Pulmonary artery endothelial cell (primary cell): ENCODE measurements at places on chromosomes 1 and 21.

GRCh38 chr1:183467687-183468086, 4.6 kb upstream of the SMG7 start:
- DNase-seq = no peak

- DNase-seq = no peak
These were observed 23.0 kb downstream of the DPH5 start for GRCh38 chr1:101002551-101002950.

DNA sequence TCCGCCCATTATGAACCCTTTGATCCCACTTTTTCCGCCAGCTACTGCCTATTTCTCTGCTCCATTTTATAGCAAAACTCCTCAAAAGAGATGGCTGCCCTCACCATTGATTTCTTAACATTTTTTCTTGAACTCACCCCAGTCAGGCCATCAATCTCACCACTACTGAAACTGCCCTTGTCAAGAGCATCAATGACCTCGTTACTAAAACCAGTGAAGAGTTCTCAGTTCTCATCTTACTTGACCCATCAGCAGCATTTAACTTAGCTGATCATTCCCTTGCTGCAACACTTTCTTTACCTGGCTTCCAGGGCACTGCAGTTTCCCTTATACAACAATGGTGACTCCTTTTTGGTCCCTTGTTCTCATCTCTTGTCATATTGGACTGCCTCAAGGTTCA, 35.2 kb upstream of the FASLG start:
- no peak for DNase-seq

DNA sequence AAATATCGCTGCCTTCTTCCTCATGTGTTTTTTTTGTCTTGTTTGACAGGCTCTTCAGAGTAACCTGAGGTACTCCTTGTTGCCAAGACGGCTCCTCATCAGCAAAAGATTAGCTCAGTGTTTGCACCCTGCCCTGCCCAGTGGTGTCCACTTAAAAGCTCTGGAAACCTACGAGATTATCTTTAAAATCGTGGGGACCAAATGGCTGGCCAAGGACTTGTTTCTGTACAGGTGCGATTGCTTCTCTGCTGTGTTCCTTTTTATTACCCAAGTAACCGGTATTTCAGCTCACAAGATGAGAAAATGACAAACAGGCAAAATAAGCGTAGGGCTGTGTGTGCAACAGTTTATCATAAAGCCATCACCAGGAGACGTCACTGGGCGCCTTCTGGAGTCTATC, 42.4 kb downstream of the DOP1B start:
- DNase-seq = no peak

DNA sequence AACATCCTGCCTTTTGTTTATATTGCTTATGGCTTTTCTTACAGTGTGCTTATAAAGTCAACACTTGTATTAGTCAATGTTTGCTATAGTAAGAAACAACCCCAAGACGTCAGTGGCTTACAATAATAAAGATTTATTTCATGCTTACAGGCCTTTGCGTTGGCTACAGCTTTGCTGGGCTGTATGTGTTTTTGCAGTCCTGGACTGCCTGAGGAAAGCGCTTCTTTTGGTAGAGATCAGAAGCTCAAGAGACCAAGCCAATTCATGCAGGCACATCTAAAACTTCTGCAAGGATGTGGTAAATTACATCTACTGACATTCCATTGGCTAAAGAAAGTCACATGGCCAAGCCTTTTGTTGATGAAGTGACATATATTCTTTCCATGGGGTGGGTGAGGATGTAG, 17.5 kb upstream of the PRKAA2 start:
- no peak for DNase-seq

- no peak for DNase-seq
These were observed 8.8 kb upstream of the ATP13A2 start for GRCh38 chr1:17020502-17020901.

- DNase-seq = no peak
These were observed 16.9 kb downstream of the CROCC start for GRCh38 chr1:16938351-16939321.

DNA sequence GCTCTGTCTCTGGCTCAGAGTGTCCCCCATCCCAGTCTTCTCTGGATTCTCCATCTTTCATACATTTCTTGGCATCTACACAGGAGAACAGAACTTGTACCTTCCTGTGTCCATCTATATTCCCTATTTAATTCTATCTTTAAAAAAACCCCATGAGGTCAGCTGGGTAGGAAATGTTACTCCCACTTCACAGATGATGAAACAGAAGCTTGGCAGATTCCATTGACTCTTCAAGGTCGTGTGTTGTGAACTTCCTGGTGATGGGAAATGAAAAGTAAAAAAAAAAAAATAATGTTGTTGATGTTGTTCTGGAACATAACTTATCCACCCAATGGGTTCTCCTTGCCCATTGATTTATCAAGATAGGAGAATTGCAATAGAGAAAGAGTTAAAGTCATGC, 8.9 kb downstream of the CHI3L2 start:
- DNase-seq = no peak

DNA sequence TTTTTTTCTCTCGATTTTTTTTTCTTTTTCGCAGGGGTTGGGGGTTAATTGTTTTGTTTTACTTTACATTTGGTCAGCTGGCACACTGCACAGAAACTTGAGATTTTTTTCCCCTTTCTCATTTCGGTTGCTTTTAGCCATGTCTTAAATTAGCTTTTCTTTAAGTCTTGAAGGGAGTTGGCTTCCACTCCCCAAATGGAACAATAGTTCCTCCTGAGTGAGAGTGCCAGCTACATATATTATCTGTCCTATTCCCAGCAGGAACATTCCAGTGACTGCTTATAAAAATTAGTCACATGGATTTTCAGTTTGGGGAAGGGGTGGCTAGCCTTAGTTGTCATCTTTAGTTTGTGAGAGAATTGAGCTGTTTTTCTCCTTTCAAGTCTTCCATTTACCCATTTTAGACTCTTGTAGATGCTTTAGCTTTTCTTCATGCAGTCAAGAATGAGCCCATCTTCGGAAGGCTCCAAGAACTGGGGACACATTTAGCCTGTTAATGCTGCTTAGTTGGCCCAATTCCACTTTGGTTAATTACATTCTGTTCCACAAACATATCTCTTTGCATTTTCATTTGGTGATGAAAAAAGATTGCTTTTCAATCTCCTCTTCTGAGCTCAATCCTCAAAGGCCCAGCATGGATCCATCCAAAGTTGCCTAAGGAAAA, 510.1 kb upstream of the CXADR start:
- no peak for DNase-seq

DNA sequence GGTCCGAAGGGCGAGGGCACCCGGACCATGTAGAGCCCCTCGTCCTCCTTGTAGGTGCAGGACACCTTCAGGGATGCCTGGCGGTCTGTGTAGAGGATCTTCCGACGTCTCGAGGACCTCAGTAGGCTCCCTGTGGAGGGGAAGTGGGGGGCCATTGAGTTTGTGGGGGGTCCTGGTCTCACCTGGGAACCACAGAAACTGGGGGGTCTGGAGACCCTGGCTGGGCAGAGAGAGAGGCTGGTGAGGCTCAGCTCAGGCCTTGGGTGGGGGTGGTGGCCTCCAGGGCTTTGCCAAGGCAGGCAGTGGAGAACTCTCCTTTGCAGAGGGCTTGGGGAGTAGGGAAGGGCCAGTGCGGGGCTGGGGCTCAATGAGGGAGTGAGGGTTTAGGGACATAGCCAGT, 19.0 kb downstream of the MYOM3 start:
- no peak for DNase-seq
